ENCODE measurements at places on chromosomes 7 and 10.

DNA sequence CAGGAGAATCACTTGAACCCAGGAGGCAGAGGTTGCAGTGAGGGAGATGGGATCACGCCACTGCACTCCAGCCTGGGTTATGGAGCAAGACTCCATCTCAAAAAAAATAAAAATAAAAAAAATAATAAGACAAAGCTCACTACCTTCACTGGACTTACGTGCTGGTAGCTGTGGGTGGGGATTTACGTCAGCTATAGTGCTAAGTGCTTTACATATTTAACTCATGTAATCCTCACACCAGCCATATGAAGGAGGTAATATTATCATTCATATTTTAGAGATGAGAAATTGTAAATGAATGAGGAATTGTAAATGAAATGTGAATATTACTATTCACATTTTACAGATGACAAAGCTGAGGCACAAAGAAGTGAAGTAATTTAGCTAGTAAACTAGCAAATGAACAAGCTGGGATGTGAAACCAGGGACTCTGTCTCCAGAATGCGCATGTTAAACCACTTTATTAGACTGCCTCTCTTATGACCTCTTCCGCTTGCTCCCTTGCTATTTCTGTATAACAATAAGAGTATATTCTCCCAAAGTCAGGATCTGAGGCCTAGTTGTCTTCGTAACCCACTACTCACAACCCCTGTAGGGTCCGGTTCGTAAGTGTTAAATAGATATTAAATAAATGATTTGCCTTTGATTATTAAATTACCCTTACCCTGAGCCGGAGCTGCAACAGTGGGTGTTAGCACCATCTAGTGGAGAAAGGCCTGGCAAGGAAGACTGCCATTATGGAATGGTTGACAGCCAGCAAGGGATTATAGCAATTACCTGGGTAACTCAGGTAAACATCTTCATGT lies 70.2 kb downstream of the HTR7 start:
- DNase-seq: peak; percentile 53

GRCh38 chr7:103009466-103010185 lies 65.0 kb downstream of the FBXL13 start:
- no peak for DNase-seq

DNA sequence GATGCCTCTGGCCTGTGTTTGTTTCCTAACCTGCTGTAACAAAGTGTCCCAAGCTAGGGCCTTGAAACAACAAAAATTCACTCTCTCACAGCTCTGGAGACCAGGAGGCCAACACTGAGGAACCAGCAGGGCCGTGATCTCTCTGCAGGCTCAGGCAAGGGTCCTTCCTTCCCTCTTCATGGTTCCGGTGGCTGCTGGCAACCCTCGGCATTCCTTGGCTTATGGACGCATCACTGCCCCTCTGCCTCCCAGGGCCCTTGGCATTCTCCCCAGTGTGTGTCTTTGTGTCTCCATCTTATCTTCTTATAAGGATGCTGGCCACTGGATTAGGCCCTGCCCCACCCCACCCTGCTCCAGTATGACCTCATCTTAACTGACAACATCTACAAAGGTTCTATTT lies 17.0 kb downstream of the CNPY1 start:
- DNase-seq: no peak

DNA sequence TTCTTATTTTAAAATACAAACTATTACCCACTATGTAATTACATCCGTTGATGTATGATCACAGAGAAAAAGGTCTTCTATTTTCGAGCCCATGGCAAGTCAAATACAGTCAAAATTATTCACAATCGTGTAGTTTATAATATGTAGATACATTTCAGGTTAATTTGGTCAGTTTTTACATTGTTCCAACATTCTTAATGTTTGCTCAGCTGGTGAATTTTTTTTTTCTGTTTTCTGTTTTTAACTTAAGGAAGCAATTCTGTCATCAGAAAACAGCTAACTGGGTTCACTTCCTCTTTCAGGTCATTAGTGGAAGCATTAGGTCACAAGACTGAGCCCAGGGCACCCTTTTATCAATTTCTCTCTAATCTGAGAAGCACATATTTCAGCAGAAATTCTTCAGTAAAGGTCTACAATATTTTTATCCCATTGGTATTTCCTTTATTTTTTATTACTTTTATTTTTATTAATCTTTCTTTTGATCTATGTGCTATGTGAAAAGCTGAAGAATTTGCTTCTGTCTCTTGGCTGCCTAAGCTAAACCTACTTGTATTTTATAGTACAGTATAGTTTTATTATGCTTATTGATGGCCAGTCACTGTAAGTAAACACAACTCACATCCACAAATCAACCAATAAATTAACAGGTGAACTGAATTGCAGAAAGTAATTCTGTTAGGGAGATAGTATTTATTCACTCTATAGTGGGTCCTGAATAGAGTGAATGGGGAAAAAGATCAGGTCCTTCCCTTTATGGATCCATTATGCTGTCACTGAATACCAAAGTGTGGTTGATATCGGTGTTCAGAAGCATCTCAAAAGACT lies 84.6 kb downstream of the ICA1 start:
- DNase-seq: peak; percentile 87

DNA sequence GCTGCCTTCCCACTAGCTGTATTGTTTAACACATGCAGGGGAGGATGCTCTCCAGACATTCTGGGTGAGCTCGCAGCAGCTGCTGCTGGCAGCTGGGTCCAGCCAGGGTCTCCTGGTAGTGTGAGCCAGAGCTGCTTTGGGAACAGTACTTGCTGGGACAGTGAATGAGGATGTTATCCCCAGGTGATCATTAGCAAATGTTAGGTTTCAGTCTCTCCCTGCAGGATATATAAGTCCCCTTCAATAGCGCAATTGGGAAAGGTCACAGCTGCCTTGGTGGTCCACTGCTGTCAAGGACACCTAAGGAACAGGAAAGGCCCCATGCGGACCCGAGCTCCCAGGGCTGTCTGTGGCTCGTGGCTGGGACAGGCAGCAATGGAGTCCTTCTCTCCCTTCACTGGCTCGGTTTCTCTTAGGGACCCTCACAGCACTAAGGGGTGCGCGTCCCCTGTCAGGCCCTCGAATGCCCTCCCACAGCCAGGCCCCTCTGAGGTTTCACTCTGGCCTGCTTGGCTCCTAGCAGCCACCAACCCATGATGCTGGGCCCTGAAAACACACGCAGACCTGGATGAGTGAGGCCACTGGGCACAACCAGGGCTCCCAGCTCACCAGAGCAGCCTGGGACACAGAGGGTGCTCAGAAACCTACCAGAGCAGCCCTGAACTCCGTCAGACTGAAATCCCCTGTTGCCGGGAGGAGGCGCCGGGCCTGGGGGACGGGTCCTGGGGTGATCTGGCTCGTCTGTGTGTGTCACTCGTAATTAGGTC lies 173.0 kb upstream of the LANCL2 start:
- DNase-seq: no peak

DNA sequence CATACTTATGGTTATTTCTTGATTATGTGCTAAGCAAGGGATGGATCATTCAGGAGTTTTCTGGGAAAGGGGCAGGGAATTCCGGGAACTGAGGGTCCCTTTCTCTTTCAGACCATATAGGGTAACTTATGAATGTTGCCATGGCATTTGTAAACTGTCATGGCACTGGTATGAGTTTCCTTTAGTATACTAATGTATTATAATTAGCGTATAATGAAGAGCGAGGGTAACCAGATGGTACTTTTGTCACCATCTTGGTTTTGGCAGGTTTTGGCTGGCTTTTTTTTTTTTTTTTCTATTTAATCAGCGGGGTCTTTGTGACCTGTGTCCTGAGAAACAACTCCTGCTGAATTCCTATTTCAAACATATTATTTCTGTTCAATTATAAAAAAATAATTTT lies 237.6 kb upstream of the PTER start:
- no peak for DNase-seq

- DNase-seq: no peak
Observed at GRCh38 chr10:74975758-74976157, 135.7 kb upstream of the SAMD8 start.

GRCh38 chr7:84879570-84880325 lies 307.1 kb downstream of the SEMA3D start:
- no peak for DNase-seq

DNA sequence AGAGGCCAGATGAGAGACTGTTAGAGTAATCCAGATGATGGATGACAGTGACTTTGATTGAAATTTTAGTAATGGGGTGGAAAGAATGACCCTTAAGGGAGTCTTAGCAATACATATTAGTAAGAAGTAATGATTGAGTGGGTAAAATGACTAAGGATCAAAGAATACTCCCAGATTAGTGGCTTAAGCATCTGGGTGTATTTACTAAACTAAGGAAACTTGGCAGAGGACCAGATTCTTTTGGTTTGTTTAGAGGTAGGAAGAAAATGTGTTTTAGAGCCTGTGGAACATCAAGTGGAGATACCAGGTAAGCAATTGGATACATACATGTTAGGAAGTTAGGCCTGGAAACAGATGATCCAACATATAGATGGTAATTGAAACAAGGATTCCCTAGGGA lies 58.8 kb upstream of the ADRA2A start:
- no peak for DNase-seq

DNA sequence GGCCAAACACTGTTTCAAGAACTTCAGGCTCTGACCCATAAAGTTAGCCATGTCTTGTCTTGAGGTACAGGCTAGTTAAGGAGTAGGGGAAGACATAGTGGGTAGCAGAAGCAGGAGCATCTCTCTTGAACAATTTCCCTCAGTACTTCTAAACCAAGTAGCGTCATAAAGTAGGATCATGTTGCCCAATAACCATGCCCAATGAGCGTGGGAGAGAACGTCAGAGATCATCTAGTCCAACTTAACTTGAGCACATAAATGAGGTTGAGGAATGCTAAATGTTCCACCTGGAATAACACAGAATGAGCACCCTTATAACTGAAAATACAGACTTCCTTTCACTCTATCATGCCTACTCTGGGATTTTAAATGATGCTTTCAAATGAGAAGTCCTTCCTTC lies 134.9 kb downstream of the AOAH start:
- no peak for DNase-seq

DNA sequence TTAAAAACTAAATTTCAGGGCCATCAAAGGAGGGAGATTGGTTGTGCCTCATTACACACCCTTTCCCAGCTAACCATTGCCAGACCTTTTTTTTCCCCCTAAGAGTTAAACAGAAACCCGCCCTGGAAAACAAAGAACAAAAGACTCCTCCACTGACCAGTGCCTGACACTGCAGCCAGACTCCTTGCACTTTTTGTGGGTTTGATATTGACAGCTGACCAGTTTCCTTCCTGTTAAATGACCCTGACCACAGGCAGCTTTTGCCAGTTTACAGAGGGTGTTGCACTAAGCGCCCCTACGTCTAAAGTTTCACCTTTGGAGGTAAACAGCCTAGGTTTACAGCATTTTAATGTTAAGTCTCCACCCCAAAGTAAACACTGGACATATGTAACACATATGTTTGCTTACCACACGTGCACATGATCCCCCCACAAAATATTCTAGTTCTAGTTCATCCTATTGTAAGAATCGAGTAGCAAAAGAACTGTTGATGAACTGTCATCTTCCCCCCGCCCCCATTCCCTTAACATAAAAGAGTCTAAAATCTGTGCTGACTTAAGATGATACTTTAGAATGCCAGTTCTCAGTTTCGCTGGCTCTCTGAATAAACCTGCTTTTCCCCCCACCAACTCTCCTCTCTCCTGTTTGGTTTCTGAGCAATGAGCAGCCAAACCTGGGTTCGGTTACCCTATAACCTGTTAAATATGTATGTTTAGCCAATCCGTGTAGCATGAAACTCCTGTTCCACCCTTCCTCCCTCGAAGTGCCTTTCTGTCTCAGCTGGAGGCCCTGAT lies 38.0 kb downstream of the FOXI2 start:
- DNase-seq: no peak
